ENCODE measurements at places on chromosomes 7 and 10.

GRCh38 chr10:110932505-110933180 lies 13.2 kb downstream of the SHOC2 start:
- DNase-seq, result no peak

DNA sequence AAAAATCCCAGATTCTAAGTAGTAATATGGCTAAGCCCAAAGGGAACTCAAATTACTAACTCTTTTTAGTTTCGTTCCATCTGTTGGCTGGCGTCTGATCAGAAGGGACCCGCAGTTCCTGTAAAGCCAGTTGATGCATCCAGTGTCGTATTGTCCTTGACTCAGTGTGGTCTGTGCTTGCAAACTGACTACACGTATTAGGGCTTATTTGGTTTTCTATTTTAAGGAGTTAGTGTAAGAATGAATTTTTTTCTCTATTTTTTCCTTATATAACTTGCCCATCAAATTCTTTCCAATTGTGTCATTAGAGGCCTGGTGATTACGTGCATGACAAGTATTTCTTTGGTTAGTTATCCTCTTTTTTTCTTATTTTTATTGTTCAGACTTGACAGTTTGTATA lies 9.7 kb downstream of the ABCA13 start:
- DNase-seq, result no peak

DNA sequence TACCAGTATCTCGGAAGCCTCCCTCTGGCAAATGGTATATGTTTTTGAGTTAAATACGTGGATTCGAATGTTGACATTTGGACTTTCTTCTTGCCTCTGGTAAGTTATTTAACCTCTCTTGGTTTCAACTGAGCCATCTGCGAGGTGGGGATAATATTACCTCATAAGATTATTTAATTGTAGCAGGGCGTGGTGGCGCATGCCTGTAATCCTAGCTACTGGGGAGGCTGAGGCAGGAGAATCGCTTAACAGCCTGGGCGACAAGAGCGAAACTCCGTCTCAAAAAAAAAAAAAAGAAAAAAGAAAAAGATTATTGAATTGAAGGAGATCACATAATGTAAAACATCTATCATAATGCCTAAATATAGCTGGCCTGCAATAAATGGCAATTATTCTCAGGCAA lies 396 bp upstream of the TAF5 start:
- no peak for DNase-seq

GRCh38 chr7:131652934-131653333 lies 96.5 kb upstream of the PODXL start:
- no peak for DNase-seq

DNA sequence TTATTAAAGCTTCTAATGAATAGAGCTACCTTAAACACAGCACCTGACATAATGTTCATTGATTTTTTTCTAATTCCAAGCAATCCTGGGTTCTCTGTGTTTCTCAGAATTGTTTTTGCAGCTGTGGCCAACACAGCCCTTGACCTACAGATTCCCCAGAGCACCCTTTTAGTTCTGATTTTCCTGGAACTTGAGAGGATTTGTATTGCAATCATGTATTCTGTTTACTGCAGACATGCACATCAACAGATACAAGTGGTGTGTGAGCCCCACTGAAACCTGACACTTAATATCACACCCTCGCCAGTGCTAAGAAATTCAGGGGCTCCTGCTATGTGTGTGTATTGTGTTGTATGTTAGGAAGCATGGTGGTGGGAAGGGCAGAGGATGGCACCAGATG lies 344.2 kb upstream of the POM121L12 start:
- no peak for DNase-seq

DNA sequence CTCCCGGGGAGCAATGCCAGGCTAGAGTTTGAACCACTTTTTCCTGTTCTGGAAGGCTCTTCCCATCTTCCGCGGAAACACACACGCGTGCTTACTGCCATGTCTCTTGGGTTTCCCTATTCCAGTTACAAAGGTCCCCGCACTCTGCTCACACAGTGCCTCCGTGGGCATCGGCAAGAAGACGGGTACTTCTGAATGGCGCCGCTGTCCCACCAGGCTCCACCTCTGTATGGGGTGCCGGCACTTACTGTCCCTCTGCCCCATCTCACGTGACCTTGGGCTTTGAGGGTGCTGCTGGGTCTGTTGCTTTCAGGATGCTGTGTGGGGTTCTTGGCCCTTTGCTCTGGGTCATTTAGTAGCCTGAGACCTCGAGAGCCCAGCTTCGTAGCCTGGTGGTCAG lies 170.7 kb upstream of the SH2B2 start:
- no peak for DNase-seq

DNA sequence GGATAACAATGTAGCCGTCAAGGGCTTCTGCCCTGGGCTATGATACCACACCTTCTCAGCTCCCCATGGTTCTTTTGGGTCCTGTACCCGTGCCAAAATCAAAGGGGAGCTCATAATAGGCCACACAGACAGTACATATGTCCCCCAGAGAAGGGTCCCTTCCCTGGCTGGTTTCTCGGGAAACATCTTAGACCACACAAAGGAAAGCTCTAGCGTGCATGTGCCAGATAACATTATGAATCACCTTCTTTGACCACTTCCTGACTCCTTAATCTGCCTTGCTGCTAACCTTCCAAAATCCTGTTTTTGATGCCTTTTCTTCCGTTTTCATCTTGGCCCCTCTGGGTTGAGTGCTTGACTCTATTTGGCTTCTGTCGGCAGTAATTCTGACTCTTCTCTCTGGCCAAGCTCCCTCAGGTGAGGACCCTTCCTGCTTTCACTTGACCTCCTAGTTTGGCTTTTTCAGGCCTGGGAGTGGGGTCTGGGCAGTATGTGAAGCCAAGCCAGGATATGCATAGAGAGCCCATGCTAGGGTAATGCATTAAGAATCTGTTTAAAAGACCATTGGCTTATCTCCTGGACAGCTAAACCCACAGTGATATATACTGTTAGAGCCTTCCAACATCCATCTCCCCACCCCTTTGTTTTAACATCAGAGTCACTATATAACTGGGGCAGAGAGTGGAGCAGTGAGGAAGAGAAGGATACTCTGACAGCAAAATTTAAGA lies 84.8 kb downstream of the ANLN start:
- no peak for DNase-seq

DNA sequence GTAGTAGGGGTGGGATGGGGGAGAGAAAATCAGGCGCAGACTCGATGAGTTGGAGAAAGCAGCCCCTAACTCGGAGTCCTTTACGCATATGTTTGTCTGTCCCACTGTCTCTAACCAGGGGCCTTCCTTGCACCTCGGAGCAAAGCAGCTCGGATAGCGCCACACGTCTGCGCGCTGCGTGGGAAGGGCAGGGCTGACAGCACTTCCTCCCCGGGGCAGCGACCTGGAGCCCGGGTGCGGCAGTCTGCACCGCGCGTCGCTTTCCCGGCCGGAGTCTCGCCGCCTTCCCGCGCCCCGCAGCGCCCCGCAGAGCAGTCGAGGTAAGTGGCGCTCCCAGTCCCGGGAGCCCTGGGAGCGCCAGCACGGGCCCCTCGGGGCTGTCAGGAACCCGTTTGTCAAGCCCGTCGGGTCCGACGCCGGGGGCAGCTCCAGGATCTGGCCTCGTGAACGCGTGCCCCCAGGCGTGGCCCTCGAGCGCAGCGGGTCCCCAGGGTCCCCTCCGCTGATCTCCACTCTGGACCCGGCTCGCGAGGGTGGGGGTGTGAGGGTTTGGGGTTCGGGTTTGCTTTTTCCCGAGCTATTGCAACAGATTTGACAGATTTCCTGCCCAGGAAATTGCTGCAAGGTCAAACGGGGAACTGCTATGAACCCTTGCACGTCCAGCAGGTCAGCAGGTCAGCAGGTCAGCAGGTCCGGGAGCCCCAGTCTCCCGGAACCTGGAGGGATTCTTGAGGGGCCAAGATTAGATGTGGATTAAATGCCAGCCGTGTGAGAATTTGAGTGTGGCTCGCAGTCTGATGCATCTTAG lies 597 bp downstream of the APBB1IP start:
- no peak for DNase-seq

- DNase-seq, result no peak
Observed at GRCh38 chr7:132511921-132512320, 64.3 kb downstream of the PLXNA4 start.

GRCh38 chr10:74425456-74426001 lies 274.5 kb downstream of the ADK start:
- DNase-seq, result no peak

DNA sequence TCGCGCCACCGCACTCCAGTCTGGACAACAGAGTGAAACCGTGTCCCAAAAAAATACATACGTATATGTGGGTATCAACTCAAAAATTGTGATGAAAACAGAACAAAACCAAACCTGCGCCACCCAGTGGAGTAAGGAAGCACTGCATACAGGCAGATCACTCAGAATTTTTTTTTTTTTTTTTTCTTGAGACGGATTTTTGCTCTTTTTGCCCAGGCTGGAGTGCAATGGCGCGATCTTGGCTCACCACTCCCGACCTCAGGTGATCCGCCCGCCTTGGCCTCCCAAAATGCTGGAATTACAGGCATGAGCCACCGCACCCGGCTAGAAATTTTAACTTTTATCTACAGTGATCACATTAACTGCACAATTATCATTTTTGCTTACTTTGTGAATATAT lies 9.1 kb upstream of the TMEM236 start:
- DNase-seq, result peak; percentile 34

GRCh38 chr10:49518982-49519578 lies 19.8 kb downstream of the ERCC6 start:
- peak; percentile 29 for DNase-seq

DNA sequence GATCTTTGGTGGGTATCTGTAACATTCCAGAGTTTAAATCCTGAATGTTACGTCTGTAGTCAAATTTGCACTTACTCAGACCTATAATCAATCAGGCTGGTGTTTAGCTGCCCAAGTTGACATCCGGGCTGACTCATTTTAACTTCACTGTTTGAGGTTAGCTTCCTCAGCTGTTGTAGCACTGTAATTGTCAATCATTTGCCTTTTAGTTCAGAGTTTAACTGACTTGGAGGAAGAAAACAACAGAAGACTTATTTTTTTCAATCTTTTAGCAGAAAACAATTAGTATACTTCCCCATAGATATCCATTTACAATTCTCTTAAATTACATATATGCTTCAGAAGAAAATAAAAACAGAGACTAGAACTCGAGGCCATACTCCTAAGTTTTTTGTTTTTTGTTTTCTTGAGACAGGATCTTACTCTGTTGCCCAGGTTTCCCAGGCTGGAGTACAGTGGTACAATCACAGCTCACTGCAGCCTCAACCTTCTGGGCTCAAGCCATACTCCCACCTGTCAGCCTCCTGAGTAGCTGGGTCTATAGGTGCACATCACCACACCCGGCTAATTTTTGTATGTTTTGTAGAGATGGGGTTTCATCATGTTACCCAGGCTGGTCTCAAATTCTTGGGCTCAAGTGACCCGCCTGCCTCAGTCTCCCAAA lies 38.5 kb upstream of the LRRC17 start:
- no peak for DNase-seq

- no peak for DNase-seq
Observed at GRCh38 chr7:69795932-69796331, 197.7 kb downstream of the AUTS2 start.

DNA sequence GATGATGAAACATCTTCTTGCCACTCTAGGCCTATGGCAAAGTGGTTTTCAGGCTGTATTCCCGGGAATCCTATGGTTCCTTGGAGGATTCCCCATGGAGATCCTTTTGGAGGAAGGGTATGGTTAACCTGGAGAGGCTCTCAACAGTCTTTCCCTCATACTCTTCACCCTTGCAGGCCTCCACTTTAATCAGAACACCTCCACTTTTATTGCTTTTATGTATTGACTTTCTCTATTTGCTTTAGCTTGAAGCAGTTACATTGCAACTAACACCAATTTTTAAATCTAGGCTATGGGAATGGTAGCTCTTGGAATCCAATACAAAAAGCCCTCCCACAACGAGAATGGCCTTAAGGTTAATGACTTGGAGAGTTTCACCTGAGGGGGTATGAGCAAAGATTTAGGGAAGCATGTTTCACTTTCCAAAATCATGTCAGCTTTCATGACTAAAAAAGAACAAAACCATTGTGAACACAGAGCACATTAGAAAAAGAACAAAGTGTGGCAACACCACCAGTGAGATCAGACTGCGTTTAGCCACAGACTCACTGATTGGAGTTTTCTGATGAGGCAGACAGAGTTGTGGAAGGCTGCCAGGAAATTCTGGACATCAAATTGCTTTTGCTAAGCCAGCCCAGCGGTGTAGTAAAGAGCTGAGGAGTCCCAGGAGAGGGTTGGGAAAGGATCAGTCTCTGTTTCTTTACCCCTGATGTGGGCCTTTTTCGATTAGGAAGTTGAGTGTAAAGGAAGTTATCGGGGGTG lies 130.4 kb upstream of the BMPER start:
- no peak for DNase-seq

- DNase-seq, result no peak
Observed at GRCh38 chr10:71657604-71658466, 61.7 kb downstream of the C10orf105 start.

DNA sequence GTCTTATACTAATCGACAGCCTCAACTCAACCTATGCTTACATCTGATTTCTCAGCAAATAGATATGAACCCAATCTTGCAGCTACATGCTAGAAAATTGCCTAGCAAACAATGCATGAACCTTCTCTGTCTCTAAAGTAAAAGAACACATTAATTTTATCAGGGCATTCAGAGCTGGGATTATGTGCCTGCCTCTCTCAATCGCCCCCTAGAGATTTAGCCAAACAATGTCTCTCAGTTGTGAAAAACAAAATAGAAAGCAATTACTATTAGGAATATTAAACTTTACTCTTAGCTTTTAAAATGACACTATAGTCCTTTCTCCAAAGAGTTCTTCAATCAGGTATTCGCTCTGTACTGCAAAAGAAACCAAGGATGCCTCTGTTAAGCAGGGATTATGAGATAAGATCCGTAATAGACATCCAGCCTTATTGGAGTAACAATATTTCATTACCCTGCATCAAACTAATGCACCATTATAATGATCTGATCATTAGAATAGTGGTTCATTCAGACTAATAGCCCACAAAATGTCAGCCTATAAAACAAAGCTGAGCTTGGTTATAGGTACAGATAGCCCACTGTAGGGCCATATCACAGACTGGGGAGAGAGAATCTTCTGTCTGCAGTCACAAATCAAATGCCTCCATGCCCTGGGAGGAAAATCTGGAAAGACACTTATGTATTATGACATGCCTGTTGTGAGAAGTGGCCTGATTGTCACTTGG lies 736.9 kb downstream of the PARD3 start:
- no peak for DNase-seq

GRCh38 chr10:35426657-35427056 lies 90.3 kb downstream of the CCNY start:
- no peak for DNase-seq

GRCh38 chr10:12606461-12606860 lies 257.1 kb downstream of the CAMK1D start:
- peak; percentile 6 for DNase-seq

All from NCI-H446 (cell line).